ENCODE measurements at places on chromosomes 6 and 20. TPM values are rescaled to one million over a fixed set of nuclear protein-coding genes. Genes with fewer than 3 reads are reported as not detected.

DNA sequence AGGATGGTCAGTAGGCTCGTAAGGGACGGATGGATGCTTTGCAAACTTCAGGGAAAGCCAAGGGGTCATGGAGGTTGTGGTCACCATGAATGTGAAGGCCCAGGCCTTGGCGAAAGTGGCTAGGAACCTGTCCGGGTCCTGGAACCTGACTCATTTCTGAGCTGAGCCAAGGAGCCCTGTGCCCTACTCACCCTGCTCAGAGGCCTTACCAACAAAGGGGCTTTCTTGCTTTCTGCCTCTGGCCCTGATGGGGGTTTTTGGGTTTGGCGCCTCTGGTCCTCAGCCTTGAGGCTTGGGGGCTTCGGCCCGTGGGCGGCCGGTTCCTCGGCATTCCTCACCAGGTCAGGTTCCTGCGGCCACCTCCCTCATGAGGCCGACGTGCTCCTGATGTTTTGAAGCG lies 155.1 kb downstream of the DTNBP1 start:
- DNase-seq: no peak

The MOCS3 gene
- total RNA-seq: 6.5 TPM

GRCh38 chr20:36571564-36572504 lies 1.6 kb upstream of the TGIF2 start:
- no peak for DNase-seq

- no peak for DNase-seq
These were observed 71.7 kb downstream of the RFX6 start for GRCh38 chr6:116948533-116949304.

The FAM83C gene
- total RNA-seq: not detected

- DNase-seq: no peak
These were observed 59.6 kb upstream of the HFE start for GRCh38 chr6:26027491-26028211.

DNA sequence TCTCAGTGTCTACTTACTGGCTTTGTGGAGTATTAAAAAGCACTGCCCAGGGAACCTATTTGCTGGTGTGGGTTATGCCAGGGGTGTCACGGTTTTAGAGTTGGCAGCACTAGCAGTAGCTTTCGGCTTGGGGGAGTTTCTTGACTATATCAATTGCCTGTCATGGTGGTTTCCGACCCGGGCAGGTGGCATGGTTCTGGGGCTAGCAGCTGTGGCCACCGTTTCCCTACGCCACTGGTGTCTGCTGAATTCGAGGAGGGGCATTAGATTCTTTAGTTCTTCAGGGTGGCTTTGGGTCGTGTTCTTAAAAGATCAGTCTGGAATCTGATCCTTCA lies 55.6 kb upstream of the FOXC1 start:
- DNase-seq: no peak

Data from neural crest cell (in vitro differentiated cells).